ENCODE measurements at places on chromosomes 2 and 18.

GRCh38 chr2:45070113-45070652 is 60.9 kb upstream of the SIX2 start:
- no peak for DNase-seq

DNA sequence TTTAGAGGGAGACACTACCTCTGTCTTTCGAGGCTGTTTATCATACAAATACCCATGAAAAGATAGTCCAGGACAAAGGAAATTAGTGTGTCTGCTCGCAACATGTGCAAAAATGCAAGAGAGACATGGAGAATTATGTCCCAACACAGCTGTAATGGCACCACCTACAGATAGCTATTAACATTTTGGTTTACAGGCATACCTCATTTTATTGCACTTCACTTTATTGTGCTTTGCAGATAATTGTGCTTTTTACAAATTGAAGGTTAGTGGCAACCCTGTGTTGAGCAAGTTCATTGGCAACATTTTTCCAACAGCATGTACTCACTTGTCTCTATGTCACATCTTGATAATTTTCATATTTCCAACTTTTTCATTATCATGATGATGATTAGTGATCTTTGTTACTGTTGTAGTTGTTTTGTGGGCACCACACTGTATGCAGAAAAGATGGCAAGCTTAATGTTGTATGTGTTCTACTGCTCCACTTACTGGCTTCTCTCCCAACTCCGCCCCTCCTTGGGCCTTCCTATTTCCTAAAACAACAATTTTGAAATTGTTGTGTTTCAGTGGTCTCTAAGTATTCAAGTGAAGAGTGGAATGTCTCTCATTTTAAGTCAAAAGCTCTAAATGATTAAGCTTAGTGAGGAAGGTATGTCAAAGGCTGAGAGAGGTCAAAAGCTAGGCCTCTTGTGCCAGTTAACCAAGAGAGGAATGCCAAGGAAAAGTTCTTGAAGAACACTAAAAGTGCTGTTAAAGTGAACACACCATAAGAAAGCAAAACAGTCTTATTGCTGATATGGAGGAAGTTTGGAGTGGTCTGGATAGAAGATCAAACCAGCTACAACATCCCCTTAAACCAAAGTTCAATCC is 52.0 kb downstream of the ANKRD12 start:
- DNase-seq = no peak

DNA sequence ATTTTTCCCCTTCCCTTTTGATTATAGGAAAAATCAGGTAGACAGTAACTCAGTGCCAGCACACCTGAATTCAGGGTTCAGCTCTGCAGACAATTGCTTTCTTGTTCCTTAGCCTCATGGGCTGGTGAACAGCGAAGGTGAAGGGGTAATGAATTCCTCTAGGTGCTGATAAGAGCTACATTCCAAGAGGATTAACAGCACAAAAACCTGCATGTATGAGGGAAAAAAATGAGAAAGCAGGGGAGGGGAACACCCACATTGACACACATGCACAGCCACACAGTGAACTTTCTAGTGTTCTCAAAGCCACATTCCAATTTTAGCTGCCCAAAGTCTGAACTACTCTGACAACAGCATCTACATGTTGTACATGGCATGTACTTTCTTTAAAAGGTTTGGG is 46.1 kb downstream of the SPATS2L start:
- no peak for DNase-seq

DNA sequence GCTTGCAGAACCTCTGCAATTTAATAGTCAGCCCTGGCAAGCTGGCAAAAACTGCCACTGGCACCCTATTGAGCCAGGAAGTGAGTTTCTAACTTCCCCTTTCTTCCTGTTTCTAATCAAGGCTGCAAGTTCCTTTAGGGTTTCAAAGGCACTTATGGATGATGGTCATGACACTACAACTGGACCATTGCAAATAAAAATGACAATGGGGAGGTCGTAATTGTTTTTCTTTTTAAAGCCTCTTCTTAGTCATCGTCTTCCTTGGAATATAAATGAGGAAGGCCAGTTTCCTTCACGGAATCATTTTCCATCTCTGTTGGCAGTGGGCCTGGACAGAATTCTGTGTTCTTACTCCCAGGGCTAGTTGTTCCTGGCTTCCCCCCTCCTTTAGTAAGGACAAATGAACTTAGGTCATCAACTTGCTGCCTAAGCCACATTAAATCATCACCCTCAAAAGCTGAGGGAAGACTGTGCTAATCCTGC is 35.8 kb downstream of the SH3RF3 start:
- no peak for DNase-seq

- no peak for DNase-seq
These were observed 72.7 kb upstream of the GLS start for GRCh38 chr2:190807886-190808285.

DNA sequence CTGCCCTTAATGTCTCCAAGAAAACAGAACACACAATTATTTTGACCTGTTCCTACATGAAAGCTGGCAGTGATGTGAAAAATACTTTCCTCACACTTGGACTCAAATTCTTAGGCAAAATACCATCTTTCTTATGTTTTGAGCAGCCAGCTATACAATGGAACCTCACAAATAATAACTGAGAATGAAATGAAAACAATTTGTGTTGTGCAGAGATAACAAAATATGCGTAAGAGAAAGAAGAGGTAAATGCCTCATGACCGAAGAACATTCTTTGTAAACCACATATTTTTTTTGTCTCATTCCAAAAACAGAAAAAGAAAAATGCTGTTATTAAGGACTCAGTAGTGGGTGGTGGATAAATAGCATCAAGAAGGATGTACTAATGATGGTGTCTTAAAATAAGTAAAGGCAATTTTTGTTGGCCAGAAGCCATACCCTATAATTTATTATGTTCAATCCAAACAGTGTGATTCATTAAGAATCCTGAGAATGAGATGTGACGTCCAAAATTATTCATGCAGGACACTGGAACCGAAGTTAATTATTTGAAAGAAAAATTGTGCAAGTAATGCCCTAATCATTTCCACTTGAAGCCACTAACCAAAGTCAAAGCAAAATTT is 193.0 kb upstream of the NETO1 start:
- DNase-seq = no peak

DNA sequence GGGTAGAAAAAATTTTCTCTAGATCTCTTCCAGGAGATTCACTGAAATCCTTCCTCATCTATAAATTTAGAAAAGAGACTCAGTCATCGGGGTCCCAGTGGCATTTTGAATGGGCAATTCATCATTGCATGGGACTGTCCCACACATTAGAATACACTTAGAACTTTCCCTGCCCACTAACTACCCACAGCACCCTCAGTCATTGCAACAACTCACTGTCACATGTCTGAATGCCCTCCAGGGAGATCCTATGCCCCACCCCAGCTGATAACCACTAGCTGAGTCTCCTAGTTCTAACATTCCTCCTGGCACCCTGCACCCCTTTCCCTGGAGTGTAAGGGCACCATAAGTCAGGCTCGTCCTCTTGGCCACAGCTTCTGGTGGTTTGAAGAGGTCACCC is 89.6 kb downstream of the INSIG2 start:
- no peak for DNase-seq
